CD4-positive, alpha-beta T cell treated with Interferon alpha-2 for 1 hour (primary cell): ENCODE measurements at places on chromosomes 12 and 14.

GRCh38 chr14:63840981-63841380, 11.8 kb upstream of the SYNE2 start:
- peak; percentile 59 for DNase-seq

DNA sequence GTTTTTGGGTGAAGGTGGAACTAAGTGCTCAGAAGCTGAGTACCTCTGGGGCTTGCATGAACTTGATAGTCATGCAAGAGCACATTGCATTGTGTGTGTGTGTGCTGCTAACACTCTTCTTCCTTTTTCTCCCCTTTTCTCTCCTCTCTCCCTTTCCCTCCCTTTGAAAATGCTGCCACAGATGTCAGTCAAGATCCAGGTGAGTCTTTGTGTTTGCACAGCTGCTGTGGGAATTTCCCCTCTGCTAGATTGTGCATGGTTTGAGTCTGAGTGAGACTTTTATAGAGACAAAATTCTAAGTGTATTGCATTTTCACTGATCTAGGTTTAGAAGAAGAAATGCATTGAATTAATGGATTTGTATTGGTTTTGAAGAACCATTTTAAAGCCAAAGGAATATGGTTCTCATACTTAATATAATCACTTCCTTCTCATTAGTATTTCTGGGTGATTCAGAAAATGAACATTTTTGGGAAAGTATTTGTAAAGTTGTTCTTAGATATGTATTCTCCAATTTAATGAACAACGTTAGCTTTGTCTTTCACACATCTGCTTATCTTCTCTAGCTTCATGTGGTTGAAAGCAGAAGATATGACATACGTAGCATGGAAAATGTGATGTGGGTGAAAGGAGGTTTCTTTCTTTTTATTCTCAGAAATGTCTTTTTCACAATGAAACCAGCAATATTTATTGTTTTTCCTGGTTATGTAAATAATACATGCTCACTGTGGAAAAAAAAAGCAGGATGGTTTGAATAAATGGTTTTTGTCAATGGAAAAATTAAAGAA, 108.5 kb downstream of the NRXN3 start:
- DNase-seq: no peak

DNA sequence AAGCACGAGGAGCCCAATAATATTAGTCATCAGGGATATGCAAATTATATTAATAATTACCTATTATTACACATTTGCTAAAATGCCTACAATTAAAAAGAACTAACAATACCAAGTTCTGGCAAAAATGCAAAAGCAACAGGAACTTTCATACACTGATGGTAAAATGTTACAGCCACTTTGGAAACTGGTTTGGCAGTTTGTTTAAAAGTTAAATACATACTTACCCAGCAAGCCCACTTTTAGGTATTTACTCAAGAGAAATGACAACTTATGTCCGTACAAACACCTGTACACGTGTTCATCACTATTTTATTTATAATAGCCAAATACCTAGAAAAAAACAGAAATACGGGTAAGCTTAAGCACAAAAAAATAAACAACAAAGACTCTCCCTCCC, 17.0 kb downstream of the WDR89 start:
- no peak for DNase-seq

DNA sequence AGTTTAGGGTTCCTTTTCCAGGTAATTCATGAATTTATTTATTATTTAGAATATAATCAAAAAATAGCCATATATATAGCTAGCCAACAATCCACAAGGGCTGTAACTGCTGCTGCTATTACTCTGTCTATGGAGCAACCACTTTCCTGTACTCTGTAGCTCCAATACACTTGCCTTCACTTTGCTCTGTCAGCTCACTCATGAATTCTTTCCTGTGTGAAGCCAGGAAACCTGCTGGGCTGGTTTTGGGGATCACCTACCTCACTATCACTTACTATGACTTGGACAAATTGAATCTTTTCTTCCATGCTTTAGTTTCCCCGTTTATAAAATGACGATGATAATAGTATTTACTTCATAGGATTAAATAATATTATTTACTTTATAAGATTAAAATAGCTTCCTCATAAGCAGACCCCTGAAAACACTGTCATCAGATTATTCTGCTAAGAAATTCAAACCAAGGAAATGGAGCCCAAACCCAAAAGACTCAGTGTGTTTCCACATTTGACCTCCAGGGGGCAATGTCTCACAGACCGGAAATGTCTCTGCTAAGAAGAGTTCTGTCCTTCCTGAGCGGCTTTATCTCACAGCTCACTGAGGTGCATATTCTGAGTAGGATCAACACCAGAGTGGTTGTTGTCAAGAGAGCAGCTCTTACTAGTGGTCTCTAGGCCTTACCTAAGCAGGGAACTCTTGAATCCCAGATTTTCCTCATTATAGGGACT, 457.1 kb downstream of the DAD1 start:
- DNase-seq: no peak

GRCh38 chr12:9943240-9943639, 11.1 kb upstream of the CLEC2A start:
- peak; percentile 71 for DNase-seq

DNA sequence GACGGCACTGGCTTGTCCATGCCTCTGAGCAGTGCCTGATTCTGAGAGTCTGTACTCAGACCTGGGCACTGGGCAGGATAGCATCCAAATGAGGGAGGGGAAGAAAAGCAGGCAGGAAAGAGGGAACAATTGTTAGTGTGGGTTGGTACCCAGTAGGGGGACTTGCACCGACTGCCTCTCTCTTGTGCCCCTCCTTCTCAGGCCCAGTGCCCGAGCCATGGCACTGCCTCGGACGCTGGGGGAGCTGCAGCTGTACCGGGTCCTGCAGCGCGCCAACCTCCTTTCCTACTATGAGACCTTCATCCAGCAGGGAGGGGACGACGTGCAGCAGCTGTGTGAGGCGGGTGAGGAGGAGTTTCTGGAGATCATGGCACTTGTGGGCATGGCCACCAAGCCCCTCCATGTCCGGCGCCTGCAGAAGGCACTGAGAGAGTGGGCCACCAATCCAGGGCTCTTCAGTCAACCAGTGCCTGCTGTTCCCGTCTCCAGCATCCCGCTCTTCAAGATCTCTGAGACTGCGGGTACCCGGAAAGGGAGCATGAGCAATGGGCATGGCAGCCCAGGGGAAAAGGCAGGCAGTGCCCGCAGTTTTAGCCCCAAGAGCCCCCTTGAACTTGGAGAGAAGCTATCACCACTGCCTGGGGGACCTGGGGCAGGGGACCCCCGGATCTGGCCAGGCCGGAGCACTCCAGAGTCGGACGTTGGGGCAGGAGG, 2.2 kb downstream of the NAB2 start:
- no peak for DNase-seq

DNA sequence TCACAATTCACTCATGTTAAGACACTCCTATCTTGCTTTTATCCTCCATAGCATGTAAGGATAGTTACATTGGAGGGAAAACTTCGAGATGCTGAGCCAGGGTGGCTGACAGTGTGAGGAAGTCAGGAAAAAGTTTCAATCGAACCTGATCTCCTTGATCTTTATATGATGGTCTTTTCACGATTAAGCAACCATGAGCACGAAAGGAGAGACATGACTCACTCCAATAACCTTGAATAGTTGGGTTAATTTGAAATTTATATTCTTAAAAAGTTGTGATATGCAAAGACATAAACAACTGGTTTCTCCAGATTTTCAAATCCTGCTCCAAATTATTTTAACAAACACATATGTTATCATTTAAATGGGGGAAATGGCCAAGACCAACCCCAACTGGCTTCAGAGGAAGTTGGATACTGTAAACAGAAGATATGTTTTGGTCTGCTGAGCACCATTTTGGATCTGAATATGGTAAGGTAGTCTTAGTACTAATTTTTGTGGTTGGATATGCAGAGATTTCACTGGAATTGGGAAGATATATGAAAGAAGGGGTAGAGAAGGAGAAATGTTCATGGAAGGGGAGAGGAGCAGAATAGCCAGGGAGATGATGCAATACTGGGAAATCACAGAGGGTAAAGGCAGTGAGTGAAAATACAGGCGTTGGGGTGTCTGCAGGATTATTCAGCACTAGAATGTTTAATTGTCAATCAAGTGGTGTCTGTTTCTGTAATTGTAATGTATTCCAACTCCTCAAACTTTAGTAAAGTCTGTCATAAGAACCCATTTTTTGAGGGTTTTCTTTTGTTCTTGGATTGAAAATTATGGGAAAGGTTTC, 185.2 kb upstream of the SLC38A2 start:
- no peak for DNase-seq
